Gastrocnemius medialis (tissue), 4 donors: ENCODE measurements at places on chromosomes 11 and 22.

- DNase-seq: no peak
These were observed 331.4 kb downstream of the LARGE1 start for GRCh38 chr22:33588860-33589259.

DNA sequence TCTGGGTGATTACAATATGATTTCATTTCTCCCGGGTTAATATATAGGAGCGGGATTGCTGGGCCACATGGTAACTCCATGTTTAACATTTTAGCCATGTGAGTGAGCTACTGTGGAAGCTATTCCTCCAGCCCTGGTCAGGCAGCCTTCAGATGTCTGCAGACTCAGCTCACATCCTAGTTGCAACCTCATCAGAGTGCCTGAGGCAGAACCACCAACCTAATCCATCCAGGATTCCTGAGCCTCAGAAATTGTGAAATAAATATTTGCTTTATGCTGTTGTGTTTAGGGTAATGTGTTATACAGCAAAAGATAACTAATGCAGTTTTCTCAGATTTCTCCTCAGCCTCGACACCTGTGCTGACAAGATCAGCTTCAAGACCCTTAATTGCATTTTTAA is 676.8 kb downstream of the OPCML start:
- no peak for DNase-seq

GRCh38 chr11:69192301-69192721 is 36.6 kb downstream of the SMIM38 start:
- no peak for DNase-seq

DNA sequence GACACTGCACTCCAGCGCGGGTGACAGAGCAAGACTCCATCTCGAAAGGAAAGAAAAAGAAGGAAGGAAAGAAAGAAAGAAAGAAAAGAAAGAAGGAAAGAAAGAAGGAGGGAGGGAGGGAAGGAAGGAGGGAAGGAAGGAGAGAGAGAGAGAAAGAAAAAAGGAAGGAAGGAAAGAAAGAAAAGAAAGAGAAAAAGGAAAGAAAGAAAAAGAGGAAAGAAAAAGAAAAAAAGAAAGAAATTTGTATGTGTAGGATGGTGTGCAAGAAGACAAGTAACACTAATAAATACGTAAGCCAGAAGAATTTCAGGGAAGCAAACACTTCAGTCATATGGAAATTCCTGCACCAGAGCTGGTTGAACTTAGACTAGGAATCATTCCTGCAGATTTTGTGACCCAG is 618 bp downstream of the OR8D1 start:
- DNase-seq: no peak

DNA sequence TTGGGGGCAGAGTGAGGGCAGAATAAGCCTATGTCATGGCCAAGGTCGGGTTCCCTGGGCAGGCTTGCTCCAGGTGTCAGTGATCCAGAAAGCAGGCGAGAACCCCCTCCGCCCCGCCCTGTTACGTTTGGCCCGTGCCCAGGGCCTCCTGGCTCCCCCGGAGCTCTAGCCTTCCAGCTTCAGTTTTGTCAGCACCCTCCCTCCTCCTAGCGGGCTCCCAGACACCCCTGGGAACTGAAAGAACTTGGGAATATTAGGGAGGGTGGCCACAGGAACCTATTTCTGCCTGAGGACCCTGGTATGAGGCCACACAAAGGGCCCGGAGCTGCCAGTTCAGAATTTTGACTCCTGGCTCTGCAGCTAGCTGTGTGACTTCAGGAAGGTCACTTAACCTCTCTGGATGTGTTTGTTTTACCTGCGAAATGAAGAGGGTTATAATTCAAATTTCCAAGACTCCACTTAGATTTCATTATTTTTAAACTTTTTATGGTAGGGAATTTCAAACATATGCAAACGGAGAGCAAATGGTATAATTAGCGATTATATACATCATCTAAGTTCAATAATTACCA is 1.2 kb downstream of the TUBA8 start:
- DNase-seq: peak; percentile 88
